Osteocyte (in vitro differentiated cells): ENCODE measurements at places on chromosomes 2 and 18. TPM values are rescaled to one million over a fixed set of nuclear protein-coding genes. Genes with fewer than 3 reads are reported as not detected.

The DPYSL5 gene
- total RNA-seq, result 0.11 TPM in 1 of 2 replicates, not detected in the other

The CAVIN2 gene
- 5.3 and 6.6 TPM in 2 replicates for total RNA-seq

- no peak for DNase-seq
- peaks cover 13% of the 10 kb centered on the region for H3K4me1 ChIP-seq
- no peak overlapping the region for H3K27ac ChIP-seq
- no peaks in the 10 kb centered on the region for H3K36me3 ChIP-seq
- H3K27me3 ChIP-seq, result peaks cover 15% of the 10 kb centered on the region
Observed at GRCh38 chr2:55901322-55901721, 22.3 kb downstream of the EFEMP1 start.

The CNGA3 gene
- not detected in 2 replicates for total RNA-seq

DNA sequence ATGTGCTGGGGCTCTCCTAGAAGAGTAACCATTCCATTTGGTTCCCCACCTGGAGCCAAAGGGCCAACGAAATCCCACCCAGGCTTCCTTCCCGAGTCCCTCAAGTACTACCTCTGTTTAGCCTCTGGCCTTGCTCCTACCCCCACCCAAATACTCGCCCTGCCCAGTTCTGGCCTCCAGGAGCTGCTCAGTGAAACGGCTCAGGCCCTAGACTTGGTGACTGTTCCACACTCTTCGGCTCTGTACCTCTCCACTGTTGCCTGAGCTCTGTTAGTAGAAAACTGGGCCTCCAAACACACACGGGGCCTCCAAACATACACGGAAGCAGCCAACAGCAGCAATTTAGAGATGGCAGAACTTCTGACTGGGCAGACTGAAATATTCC lies 4.2 kb downstream of the OTX1 start:
- H3K27me3 ChIP-seq, result peaks cover 83% of the 10 kb centered on the region
- no peak overlapping the region for H3K27ac ChIP-seq
- no peak overlapping the region for H3K4me3 ChIP-seq

DNA sequence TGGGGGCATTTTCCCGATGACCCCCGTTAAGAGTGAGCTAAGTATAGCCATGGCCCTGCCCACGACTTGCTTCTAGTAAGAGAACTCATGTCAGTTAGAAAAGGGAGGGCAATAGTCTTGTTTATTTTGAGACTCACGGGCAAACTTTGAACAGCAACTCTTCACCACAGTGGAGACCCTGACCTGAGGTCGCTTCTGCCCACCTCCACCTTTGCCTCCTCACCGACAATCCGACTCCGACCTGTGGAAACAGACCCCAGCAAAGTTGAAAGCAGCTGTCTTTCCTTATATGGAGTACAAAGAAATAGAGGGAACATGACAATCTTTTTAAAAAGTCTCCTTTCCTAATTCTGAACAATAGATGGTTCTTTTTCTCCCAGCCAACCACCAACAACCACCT lies 155.0 kb upstream of the GCFC2 start:
- H3K4me1 ChIP-seq, result no peaks in the 10 kb centered on the region
- H3K4me3 ChIP-seq, result no peak overlapping the region
- peaks cover 10% of the 10 kb centered on the region for H3K27me3 ChIP-seq
- H3K27ac ChIP-seq, result no peak overlapping the region

GRCh38 chr18:3172097-3172496 lies 47.7 kb downstream of the MYOM1 start:
- no peaks in the 10 kb centered on the region for H3K36me3 ChIP-seq
- H3K4me3 ChIP-seq, result no peak overlapping the region
- no peak overlapping the region for H3K27ac ChIP-seq
- peaks cover 12% of the 10 kb centered on the region for H3K4me1 ChIP-seq
- no peak for DNase-seq

- H3K4me3 ChIP-seq, result no peak overlapping the region
- no peak for DNase-seq
- H3K27ac ChIP-seq, result no peak overlapping the region
- H3K27me3 ChIP-seq, result no peaks in the 10 kb centered on the region
- no peaks in the 10 kb centered on the region for H3K36me3 ChIP-seq
Observed at GRCh38 chr18:43061816-43062215, 53.7 kb downstream of the RIT2 start.

- peaks cover 4% of the 10 kb centered on the region for H3K36me3 ChIP-seq
- no peak overlapping the region for H3K4me3 ChIP-seq
- H3K27ac ChIP-seq, result peak overlapping the region; percentile 38
- H3K27me3 ChIP-seq, result no peaks in the 10 kb centered on the region
- DNase-seq, result peak; percentile 36
Observed at GRCh38 chr2:74026687-74027241, 42.1 kb downstream of the TET3 start.

- H3K4me1 ChIP-seq, result peaks cover 14% of the 10 kb centered on the region
- peaks cover 29% of the 10 kb centered on the region for H3K36me3 ChIP-seq
- peak overlapping the region; percentile 13 for H3K27ac ChIP-seq
- H3K27me3 ChIP-seq, result no peaks in the 10 kb centered on the region
Observed at GRCh38 chr18:10851824-10852319, 297.5 kb downstream of the PIEZO2 start.

- DNase-seq, result no peak
- H3K4me3 ChIP-seq, result no peak overlapping the region
- no peaks in the 10 kb centered on the region for H3K27me3 ChIP-seq
- peaks cover 2% of the 10 kb centered on the region for H3K36me3 ChIP-seq
Observed at GRCh38 chr2:144162652-144163051, 357.3 kb downstream of the ZEB2 start.

DNA sequence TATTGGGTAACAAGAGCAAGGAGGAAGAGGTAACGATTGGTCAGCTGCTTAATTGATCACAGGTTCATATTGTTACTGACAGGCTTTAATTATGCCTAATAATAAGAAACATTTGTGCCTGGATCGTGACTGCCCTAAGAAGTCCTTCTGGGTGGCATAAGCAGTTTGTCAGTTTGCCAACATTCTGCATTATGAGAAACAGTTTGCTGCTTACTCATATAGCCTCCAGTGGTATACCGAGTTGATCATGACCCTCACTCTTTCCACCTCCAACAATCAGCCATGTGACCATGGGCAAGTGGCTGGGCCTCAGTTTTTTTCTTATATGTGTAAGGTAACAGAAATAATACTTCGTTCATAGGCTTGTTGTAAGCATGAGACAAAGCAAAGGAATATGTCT lies 96.6 kb upstream of the CABLES1 start:
- no peak overlapping the region for H3K4me3 ChIP-seq
- H3K27me3 ChIP-seq, result no peaks in the 10 kb centered on the region
- peak; percentile 56 for DNase-seq
- H3K36me3 ChIP-seq, result no peaks in the 10 kb centered on the region
- H3K4me1 ChIP-seq, result peaks cover 13% of the 10 kb centered on the region
- peak overlapping the region; percentile 46 for H3K27ac ChIP-seq

- H3K36me3 ChIP-seq, result no peaks in the 10 kb centered on the region
- peak overlapping the region; percentile 58 for H3K4me3 ChIP-seq
- no peaks in the 10 kb centered on the region for H3K27me3 ChIP-seq
- H3K4me1 ChIP-seq, result peaks cover 11% of the 10 kb centered on the region
- H3K27ac ChIP-seq, result no peak overlapping the region
Observed at GRCh38 chr18:12038082-12038638, 55.5 kb upstream of the ANKRD62 start.

DNA sequence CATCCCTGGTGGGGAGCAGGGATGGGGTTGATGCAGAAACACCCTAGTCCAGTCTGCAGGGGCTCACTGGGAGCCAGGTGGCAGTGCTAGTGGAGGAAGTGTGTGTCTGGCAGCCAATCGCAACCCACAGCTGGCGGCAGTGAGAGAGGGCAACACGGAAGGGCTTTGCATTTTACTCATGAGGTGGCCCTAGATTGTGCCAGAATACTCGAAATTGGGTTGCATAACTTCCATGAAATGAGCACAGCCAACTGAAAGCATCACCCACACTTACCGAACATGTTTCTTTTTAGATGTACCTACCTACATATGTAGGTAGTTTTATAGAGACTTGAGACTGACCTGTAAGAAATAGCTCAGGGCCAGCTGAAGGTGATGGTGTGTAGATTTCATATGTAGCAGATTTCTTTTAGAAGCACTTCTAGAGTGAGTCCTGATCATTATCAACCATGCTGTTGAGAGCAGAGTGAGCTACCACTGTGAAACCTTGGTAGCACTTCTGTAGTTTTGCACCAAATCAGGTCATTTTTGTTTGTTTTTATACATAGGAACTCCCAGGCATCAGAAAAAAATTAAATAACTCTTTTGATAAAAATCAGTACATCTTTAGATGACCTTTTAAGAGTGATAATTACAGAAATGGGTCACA lies 13.0 kb downstream of the IL18R1 start:
- no peaks in the 10 kb centered on the region for H3K4me1 ChIP-seq
- H3K27ac ChIP-seq, result no peak overlapping the region
- H3K36me3 ChIP-seq, result no peaks in the 10 kb centered on the region
- peaks cover 17% of the 10 kb centered on the region for H3K27me3 ChIP-seq
- no peak for DNase-seq

The SLC9A4 gene
- total RNA-seq, result not detected in 2 replicates

GRCh38 chr2:48677450-48677849 lies 59.8 kb downstream of the GTF2A1L start:
- no peaks in the 10 kb centered on the region for H3K27me3 ChIP-seq
- no peak overlapping the region for H3K27ac ChIP-seq
- no peaks in the 10 kb centered on the region for H3K4me1 ChIP-seq
- H3K4me3 ChIP-seq, result no peak overlapping the region
- no peak for DNase-seq
- peaks cover 2% of the 10 kb centered on the region for H3K36me3 ChIP-seq

- H3K4me3 ChIP-seq, result no peak overlapping the region
- H3K36me3 ChIP-seq, result peaks cover 10% of the 10 kb centered on the region
- H3K27ac ChIP-seq, result no peak overlapping the region
- peaks cover 24% of the 10 kb centered on the region for H3K4me1 ChIP-seq
- no peaks in the 10 kb centered on the region for H3K27me3 ChIP-seq
Observed at GRCh38 chr2:177541258-177541991, 148.9 kb downstream of the AGPS start.

DNA sequence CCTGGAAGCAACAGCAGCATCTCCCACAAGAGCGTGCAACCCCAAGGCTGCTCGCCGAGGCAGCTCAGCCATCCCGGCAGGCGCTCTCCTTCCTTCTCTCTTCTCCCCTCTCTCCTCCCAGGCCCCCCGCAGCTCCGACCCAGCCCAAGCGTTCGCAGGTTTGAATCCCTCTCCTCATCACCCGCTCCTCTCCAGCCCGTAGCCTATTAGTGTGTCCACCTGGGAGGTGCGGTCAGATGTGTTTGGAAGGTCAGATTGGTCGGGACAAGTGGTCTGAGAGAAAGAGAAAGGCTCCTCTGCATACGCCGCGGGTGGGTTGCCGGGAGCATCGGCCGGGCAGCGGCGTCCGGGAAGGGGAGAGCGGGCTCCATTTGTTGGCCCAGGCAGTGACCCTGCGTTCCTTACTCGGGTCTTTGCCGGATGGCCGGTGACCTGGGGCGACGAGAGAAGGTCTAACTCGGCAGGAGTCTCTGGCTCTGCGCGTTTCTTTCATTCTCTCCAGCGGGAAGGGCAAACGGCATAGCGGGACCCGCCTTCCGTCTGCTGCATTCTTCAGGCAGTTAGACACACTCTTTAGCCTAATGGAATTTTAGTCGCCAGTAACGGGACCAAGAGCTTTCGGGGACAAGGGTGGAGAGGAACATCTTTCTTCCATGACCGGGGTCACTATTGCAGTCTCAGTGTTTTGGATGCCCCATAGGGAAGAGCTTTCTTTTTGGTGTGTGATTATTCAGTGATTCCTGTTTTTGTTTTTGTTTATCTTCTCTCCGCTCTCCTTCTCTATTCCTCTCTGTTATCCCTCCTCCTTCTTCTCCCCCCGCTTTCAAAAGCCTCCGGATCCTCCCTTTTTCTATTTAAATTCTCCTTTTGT lies 1.1 kb upstream of the TMEFF2 start:
- peaks cover 40% of the 10 kb centered on the region for H3K4me1 ChIP-seq
- peak overlapping the region; percentile 98 for H3K4me3 ChIP-seq
- H3K27me3 ChIP-seq, result no peaks in the 10 kb centered on the region
- H3K36me3 ChIP-seq, result peaks cover 3% of the 10 kb centered on the region
- peak overlapping the region; percentile 92 for H3K27ac ChIP-seq

DNA sequence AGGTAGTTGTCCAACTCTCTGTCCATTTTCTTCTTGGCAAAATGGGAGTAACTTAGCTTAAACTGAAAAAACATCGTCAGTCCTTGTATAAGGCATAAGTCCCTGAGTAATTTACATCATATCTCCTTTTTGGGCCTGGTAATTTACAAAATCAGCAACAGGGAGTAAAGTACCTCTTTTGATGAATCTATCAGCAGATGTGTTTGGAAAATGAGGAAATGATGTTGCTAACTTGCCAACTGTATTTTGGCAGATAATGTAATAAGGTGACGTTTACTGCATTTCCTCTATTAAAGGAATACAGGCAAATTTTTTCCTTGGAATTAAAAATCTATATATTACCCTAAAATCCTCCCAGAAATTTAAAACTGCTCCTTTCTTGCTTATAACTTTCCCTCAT lies 29.2 kb downstream of the ANKRD44 start:
- H3K27ac ChIP-seq, result no peak overlapping the region
- peaks cover 26% of the 10 kb centered on the region for H3K4me1 ChIP-seq
- H3K4me3 ChIP-seq, result no peak overlapping the region
- no peak for DNase-seq
- no peaks in the 10 kb centered on the region for H3K36me3 ChIP-seq

The STAM2 gene
- total RNA-seq, result 40.4 and 43.0 TPM in 2 replicates

DNA sequence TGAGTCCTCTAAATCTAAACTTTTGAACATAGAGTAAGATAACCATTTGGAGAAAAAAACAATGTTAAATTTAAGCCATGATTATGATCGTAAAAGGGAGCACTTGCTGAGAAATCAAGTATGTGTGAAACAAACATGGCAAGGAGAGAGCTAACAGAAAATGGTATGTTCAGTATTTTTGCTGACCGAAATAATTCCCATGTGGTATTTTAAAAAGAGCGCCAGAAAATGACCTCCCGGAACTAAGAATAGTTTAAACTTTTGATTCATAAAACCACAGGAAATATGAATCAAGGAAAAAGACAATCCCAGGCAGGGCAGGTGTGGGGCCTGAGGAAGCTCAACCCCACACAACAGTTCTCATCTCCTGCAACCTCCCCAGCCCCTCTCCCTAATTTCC lies 74.2 kb downstream of the DOCK10 start:
- H3K27me3 ChIP-seq, result no peaks in the 10 kb centered on the region
- no peaks in the 10 kb centered on the region for H3K36me3 ChIP-seq
- peak overlapping the region; percentile 53 for H3K27ac ChIP-seq
- DNase-seq, result no peak

DNA sequence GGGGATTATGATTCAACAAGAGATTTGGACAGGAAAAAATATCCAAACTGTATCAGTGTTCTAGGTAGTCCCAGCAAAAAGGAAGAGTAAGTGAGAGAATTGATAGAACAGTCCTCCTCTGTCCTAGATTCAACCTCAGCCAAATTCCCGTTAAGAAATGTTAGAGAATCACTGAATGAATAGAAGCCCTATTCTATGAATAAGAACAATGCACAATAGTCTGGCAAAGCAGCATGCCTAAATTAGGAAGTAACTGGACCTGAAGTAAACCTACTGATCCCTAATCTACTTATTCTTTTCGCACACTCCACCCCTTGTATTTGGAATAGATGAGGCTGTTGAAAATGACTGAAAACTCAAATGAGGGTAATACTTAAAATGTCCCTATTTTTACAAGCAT lies 1665.5 kb downstream of the LRP1B start:
- no peaks in the 10 kb centered on the region for H3K4me1 ChIP-seq
- no peak overlapping the region for H3K27ac ChIP-seq
- H3K36me3 ChIP-seq, result no peaks in the 10 kb centered on the region
- no peaks in the 10 kb centered on the region for H3K27me3 ChIP-seq
- no peak for DNase-seq
